ENCODE measurements at places on chromosomes 1 and 21. TPM values are rescaled to one million over a fixed set of nuclear protein-coding genes. Genes with fewer than 3 reads are reported as not detected.

- H3K27me3 ChIP-seq: no peaks in the 10 kb centered on the region
- no peak for DNase-seq
- peaks cover 14% of the 10 kb centered on the region for H3K4me1 ChIP-seq
- H3K36me3 ChIP-seq: no peaks in the 10 kb centered on the region
- no peak overlapping the region for H3K4me3 ChIP-seq
- H3K27ac ChIP-seq: no peak overlapping the region
Observed at GRCh38 chr1:166080277-166080966, 86.4 kb downstream of the FAM78B start.

DNA sequence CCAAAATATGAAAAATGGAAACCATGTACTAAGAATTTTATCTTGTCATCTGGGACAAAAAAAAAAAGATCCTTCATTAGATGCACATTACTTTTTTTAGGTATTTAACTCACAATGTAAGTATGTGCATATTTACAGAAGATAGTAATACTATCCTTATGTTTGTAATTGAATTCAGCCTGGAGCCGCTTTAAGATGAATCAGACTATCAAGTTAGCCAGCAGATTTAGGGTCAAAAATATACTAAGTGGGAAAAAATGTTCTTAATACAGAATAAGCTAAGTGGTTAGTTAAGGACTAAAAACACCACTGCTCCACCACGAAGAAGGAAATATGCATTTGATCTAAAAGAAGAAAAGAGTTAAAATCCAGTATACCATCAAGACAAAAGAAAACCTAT lies 49.1 kb downstream of the DSCAM start:
- no peak for DNase-seq
- no peak overlapping the region for H3K4me3 ChIP-seq
- no peaks in the 10 kb centered on the region for H3K36me3 ChIP-seq
- no peaks in the 10 kb centered on the region for H3K4me1 ChIP-seq

- H3K4me3 ChIP-seq: no peak overlapping the region
- peaks cover 70% of the 10 kb centered on the region for H3K36me3 ChIP-seq
- no peak overlapping the region for H3K27ac ChIP-seq
- DNase-seq: no peak
- peaks cover 33% of the 10 kb centered on the region for H3K4me1 ChIP-seq
- no peaks in the 10 kb centered on the region for H3K27me3 ChIP-seq
Observed at GRCh38 chr1:955474-955873, 3.6 kb downstream of the NOC2L start.

SPRR3 gene
- not detected for total RNA-seq

SPRR2F gene
- not detected for total RNA-seq

Data from stomach (tissue), 19 donors.